ENCODE measurements at places on chromosomes 1 and 21.

DNA sequence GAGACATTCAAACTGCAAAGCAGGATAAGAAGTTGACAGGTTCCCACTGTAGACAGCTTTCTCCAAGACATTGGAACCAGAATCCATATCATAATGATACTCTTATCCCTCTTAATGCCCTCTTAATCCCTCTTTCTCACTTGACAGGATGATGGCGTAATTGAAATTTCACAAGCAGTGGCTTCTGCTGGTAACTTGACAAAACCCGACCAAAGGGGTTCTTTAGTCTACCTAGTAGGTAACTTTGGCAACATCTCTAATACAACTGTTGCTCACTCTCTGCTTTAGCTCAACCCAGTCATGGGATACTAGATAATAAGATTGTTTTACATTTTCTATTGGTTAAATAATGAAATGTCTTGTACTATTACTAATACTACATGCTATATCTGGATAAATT lies 34.7 kb downstream of the S100A10 start:
- DNase-seq, result no peak

DNA sequence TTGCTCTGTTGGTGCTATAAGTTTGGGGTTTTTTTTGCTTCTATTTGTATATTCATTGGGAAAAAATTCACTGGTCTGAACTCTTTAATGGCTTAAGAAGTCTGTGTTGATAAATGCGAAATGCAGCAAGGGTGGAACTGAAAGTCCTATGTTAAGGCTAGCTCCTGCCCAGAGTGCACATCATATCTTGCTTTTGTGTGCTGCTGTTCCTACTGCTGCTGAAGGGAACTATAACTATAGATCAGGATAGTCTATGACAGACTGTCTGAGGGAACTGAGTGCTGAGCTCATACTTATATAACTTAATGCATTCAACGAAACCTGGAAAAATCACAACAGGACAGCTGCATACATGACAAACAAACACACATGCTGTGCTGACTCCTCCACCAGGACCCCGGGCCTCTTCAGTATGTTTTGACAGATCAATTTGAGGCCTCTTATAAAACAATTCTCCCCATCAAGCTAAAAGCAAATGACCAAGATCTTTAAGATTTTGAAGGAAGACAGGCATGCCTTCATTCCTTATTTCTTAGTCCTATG lies 1031.5 kb upstream of the ADGRL2 start:
- no peak for DNase-seq

DNA sequence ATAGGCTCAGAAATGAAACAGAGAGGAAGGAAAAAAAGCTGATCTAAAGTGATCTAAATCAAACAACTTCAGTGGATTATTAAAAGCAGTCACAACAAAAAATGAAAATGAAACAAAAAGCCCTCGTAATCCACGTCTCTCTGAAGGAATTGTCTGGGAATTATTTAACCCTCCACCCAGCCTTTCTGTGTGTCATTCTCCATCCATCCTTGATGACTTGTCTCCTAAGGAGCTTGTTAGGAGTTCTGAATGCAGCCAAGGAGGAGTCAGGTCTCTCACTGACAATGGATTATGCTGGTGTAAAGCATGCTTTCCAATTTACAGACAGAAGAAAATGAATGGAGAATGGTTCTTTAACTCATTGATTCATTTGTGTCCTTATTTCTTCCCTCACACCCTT lies 359.3 kb upstream of the RUNX1 start:
- no peak for DNase-seq

DNA sequence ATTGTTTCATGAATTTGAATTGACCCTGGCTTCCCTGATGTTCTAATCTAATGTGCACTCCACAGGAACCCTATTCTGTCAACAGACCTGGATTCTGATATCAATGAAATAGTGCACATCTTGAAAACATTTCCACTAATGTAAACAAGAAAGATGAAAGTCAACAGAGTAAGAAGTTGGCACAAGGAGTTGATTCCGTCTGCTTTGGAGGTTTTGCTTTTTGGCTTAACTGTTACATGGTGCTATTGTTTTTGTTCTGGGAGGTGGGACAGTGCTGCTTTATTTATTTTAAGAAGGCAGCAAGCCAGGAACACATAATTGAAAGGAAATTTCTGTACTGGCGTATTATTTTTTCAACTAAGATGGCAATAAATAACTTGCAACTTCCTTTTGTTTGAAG lies 73.3 kb downstream of the LEPR start:
- no peak for DNase-seq

DNA sequence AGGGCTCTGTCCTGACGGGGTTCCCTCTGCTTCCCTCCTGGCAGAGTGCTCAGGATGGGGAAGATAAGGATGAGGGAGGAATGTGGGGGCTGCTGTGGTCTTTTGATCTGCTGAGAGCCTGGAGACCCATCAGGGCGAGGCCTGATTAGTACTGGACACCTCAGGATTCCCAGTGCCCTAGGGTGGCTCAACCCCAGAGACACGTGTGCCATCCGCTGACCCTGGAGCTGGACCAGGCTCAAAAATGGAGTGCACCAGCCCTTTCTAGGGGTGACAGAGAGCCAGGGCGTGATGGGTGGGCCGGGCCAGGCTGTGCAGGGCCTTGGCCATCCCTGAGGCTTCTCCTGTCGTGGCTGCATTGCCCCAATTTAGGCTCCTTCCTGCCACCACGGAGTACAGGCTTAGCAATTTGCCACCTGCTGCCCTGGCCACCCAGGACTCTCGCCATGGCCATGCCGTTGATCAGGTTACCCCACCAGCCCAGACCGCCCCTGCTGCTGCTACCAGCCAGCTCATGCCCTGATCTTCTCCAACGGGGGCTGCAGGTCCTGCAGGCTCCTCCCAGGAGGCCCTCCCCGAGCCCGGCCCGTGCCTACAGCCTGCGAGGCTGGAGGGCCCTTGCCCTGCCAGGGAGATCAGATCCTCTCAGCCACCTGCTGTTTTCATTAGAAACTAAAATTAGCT lies 9.5 kb downstream of the WNT4 start:
- no peak for DNase-seq

GRCh38 chr1:214280386-214281020 lies 456 bp upstream of the SMYD2 start:
- DNase-seq, result no peak

- DNase-seq, result no peak
Measured at GRCh38 chr1:6287029-6287428, 26.1 kb upstream of the GPR153 start.

DNA sequence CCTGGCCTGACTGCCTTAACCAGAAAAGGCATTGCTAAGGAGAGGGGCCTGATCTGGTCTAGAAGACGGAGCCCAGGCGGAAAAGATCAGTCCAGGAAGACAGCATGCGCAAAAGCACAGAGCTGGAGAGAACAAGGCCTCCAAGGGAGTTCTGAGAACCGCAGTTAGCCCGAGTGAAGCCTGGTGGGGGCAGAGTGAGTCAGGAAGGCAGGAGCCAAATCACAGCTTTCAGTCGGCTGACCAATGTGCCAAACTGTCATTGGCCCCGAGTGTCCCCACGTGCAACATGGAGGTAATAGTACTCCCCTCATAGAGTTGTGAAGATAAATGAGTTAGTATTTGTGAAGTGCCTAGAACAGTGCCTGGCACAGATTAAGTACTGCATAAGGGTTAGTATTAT lies 1.2 kb upstream of the TSPAN2 start:
- DNase-seq, result no peak

DNA sequence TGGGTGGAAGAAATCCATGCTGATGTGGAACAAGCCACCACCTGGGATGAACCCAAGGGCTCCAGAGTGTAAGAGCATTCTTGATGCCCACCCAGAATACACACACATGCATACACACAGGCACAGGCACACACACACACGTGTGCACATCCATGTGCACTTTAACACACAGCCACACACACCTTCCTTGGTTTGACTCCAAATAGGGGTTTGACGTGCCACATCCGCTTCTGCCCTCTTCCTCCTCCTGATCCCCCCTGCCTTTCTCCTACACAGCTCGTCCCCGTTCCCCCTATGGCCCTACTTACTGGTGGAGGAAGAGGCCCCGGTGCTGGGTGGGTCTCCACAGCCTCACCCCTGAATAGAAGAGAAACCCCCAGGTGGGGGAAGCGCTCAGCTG lies 16.0 kb downstream of the SPATA21 start:
- no peak for DNase-seq

DNA sequence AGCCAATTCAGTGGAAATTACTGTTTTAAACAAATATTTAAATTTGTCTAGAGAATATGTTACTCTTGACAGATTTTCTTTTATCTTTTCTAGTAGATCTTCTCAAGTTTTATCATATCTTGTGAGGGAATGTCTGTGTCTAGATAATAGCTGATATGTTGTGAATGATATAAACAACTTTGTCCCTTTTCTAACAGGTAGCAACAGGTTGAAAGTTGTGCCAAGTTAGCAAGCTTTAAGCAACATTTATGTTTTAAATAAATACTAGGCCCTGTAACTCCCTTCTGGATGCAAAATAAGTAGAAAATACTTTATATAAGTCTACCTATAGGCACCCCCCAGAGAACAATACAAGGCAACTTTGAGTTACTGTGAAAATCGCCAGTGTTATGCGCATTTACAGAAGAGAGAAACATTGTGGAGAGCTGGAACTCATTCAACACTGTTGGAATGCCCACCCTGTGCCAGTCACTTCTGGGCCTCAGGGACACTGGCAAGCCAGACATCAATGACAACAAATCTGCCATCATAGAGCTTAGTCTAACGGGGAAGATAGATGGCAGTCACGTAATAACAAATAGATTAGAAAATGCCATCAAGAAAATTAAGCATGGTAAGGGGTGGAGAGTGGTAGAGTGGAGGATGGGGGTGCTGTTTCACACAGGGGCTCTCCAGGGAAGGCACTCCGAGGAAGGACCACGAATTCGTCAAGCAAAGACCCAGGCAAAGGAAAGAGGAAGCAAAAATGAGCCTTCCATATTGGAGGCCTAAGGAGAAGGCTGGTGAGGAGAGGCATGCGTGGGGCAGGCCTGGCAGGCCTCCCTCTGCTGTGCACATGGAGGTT lies 4.4 kb downstream of the MAP3K21 start:
- DNase-seq, result no peak

- DNase-seq, result no peak
Measured at GRCh38 chr1:169044971-169045370, 61.5 kb upstream of the ATP1B1 start.

DNA sequence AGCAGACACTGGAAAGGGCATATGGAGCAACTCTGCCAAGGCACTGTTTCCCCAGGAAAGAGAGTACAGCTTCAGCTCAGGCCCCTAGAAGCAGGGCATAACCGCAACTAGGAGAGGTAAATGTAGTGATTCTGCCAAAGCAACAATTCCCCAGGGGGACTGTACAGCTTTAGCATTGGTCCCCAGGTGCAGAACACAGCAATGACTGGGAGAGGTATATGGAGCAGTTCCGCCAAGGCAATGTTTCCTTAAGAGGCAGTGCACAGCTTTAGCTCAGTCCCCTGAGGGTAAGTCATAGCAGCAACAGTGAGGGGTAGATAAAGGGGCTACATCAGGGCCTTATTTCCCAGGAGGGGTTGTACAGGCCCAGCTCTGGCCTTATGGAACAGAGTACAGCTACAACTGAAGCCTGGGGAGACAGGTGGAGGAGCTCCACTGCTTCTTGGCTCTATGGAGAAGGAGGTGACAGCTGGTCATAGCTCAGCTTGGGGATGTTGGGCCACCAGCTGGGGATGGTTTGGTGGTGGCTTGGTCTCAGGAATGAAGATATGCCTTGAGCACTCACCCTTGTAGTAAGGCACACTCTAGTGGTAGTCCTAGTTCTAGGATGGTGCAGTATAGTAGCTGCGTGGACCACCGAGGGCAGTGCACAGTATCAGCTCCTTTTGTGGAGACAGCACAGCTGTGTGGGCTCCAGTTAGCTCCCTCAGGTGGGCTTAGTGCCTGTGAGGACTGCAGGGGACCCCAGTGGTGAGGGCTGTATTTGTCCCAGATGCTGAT lies 582.7 kb downstream of the PTPRC start:
- no peak for DNase-seq

- DNase-seq, result no peak
Measured at GRCh38 chr1:47515164-47515789, 77.4 kb downstream of the FOXD2 start.

DNA sequence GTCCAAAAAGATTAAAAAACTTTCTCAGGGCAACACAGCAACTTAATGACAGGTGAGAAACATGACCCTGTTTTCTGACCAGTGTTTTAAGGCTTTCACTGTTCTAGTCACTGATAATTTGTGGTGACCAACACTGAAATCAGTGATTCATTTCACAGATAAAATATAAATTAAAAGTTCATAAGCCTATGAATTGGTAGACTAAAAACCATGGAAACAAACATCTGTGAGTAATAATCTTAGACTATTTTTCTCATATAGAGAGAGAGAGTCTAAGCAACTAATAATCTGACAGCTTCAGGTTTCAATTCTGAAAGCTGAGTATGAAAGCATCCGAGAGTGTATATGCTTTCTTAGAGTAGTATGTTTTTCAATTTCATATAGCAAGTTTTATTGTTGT lies 536.9 kb downstream of the ADGRL2 start:
- DNase-seq, result no peak

DNA sequence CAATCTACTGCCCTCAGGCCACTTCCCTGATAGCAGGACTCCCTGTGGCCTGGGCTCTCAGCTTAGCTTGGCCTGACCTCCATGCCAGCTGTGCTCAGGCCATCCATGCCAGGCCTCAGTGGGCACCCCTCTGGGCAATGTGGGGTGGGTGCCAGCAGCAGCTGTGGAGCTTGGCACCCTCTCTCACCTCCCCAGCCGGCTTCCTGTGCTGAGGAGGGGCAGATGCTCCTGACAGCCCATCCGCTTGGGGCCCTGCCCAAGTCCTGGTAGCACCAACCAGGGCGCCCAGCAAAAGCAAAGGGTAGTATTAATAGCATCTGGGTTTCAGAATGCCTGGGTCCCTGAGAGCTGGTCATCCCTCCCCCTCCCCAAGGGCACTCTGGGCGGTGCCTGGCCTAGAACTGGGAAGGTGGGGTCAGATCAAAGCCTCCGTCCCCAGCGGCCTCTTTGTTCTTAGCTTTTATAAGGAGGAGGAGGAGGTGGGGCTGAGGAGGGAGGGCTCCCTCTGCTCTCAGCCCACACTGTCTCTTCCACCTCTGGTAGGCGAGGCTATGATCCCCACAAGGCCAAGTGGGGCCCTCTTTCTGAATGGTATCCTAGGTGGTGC lies 6.1 kb downstream of the EFNA4 start:
- DNase-seq, result no peak

DNA sequence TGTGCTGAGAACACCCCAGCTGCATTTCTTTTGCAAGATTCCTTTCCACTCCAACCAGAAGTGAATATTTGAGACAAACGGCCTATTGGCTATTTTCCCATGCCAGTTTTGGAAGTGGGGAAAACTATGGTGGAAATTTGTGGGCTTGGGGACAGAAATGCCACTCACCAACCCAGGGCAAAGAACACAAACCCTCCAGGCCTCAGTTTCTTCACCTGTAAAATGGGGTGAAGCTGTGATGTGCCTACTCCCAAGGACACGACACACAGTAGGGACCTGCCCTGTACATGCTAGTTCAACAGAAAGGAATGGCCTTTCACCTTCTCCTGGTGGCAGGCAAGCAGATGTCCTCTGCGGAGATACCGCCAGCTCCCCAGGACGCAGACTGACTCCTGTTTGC lies 46.5 kb downstream of the SIM2 start:
- DNase-seq, result no peak

GRCh38 chr1:208476846-208477170 lies 232.6 kb upstream of the PLXNA2 start:
- no peak for DNase-seq
